ENCODE measurements at places on chromosomes 11 and 22.

DNA sequence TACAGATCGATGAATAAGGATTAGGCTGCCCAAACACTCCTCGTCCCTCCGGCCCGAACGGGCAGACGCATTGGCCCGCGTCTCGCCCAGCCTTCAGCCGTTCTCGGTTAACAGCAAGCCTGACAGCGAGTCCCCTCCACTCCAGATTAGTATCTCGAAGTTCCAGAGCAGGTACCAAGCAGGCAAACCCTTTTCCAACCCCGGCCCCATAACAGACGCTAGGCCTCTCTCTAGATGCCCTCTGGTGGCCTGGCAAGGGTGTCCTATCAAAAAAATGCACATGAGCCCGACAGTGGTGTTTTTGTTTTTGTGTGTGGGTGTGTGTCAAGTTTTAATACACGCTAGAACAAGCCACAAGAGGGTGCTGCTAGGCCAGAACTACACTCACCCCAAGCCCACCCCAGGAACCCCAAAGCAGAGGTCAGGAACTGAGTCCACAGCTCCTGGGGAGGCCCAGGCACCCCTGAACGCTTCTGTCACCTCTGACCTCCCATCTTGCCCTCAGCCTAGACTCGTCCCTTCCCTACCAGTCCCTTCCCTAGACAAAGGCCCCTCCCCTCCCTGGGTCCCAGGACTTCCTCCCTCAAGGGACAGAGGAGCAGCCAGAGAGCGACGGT is 658 bp upstream of the ARFGAP2 start:
- DNase-seq, result peak; percentile 83

DNA sequence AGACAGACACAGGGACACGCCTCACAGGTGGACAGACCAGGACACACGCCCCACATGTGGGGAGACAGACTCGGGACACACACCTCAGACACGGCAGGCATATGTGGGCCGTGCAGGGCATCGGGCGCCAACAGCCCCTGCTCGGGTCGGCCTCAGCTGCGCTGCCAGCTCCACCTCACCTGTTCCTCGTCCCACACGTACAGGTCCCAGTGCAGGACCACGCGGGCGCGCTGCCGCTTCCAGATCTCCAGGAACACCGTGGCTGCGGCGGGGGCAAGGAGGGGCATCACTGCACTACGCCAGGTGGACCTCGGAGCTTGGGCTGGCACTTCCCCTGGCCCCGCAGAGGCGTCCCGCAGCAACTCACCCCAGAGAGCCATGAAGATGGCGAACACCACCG is 12.4 kb downstream of the ANO9 start:
- DNase-seq, result no peak

DNA sequence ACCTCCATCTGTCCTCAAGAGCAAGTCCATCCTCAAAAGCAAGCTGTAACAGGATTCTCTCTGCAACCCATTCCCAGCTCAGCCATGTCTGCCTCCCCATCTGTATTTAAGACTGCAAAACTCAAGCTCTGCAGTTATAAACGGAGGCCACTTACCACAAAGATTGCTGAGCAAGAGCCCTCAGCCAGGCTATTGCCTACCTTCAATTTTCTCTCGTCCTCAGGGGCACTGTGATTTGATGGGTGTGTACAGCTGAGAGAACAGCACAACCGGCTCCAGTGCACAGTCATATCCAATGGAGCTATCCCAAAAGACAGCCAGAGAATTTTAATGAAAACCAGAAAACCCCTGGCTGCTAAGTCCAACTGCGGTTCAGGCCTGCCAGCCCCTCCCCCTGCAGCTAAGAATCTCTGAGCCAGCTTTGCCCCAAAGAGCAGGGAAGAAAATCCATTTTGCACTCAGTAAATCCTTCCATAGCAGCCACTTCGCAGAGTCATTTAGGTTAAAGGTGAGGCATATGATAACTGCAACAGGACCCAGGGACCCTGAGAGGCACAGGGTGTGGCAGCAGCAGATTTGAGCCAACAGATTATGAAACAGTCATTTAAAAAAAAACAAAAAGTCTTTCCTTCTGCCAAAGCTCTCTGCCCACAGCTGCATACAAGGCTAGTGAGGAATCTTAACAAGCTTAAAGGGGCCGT is 37.6 kb downstream of the RAB30 start:
- peak; percentile 83 for DNase-seq

GRCh38 chr11:130156108-130157022 is 3.2 kb upstream of the ST14 start:
- no peak for DNase-seq

DNA sequence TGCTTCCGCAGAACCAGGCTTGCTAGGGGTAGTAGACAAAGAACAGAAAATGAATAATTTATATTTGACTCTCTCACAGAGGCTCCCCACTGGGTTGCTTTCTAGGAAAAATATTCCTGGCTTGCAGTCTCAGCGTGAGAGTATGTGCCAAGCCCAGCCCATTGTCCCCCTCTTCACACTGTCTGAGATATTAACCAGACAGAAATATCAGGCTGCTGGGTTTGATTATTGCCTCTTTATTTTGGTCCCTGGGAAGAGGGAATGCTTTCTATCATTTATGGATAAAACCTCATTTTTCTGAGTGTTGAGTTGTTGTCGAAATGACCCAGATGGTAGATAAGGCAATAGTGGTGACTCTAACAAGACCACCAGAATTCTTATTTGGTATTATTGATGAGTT is 367.9 kb downstream of the METTL15 start:
- no peak for DNase-seq

DNA sequence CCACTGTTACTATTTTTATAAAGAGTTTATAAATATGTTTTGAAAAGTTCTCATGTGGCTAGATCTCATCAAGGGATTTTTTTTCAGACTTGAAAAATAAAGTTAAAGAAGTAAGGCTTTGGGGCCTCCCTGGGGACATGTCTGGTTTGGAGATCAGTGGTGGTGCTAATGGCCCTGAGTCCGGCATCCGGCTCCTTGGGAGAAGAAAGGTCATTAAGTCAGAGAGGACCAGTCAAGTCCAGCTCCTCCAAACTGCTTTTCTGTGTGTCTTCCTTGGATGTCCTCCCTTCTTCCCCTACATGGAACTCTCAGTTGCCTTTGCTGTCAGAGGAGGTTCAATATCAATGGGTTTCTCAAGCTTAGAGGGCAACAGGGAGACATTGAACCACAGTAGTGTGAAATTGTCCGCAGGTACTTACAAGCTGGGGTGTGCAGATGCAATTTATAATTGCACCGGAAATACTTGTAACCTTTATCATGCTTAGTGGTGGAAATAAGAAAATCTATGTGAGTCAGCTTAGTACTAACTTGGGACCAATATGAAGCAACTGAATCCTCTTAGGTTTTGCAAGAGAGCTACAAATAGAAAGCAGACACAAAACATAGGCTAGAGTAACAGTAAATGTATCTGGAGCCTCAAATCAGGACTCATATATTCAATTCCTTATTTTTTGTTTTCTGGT is 144.3 kb downstream of the TEAD1 start:
- no peak for DNase-seq
